ENCODE measurements at places on chromosomes 5 and 9.

- DNase-seq, result no peak
These were observed 56.1 kb downstream of the LRRTM2 start for GRCh38 chr5:138819081-138819480.

DNA sequence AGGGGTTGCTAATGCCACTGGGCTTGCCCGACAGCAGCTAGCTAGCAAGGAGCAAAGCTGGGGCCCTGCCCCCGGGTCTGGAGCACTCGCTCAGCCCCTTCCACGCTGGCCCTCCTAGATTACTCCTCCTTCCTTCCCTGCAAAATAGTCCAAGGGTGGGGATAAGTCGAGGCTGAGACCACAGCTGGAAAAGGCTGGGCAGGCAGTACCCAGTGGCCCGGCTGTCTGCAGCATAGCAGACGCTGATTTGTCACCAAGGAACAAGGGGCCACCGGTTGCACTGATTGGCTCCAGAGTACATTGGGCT, 73.9 kb downstream of the ADAMTS2 start:
- no peak for DNase-seq

GRCh38 chr5:118832974-118833373, 155.4 kb downstream of the DTWD2 start:
- no peak for DNase-seq

- DNase-seq, result no peak
These were observed 3.1 kb downstream of the ARHGEF39 start for GRCh38 chr9:35661756-35662350.

DNA sequence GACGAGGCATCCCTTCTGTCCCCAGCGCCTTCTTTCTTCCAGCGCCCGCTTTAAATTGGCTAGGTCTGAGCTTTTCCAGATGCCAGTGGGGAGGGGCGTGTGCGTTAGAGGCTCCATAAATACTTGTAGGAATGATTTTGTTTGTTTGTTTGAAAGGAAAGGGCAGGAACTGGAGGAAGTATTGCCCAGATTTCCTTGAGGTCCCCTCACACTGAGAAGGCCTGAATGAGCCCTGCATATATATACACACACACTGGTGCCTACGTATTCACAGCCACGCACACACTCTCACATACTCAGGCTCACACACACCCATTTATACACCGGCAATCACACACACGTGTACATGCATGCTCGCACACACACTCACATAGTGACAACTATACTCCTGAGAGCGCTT, 1.0 kb upstream of the SLIT3 start:
- no peak for DNase-seq

GRCh38 chr5:173624282-173624681, 7.8 kb upstream of the BOD1 start:
- DNase-seq, result no peak

DNA sequence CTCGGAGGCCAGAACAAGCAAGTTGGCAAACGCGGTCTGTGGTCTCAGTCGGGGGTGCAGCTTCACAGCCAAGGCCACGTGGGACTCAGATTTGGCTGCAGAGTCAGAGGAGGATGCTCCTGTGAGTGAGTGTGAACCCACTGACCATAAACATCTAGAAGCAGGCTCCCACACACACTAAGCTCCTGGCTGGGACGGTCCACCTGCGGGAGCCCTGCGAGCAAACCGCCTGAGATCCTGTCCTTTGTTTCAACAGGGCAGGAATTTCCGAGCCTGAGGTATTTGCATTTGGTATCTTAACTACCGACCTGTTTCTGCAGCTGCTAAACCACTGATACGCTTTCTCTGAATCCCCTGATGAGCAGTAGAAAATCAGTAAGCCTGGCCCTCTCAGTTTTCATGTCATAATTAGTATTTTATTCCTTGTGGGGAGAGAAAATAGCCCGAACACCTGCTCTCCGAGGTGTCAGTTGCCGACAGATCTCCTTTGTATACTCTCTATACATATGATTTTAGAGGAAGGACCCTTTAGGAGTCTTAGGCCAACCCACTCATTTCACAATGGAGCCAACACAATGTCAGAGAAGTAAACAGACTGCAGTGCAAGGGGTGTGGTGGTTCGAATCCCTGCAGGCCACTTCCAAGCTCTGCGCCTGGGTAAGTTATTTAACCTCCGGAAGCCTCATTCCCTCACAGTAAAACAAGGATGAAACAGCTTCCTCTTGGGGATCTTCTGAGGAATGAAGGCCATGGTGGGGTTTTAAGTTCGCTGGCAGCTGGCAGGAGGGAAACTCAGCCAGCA, 40.9 kb upstream of the PWWP2A start:
- no peak for DNase-seq

GRCh38 chr5:103207653-103208052, 50.9 kb upstream of the MACIR start:
- no peak for DNase-seq

DNA sequence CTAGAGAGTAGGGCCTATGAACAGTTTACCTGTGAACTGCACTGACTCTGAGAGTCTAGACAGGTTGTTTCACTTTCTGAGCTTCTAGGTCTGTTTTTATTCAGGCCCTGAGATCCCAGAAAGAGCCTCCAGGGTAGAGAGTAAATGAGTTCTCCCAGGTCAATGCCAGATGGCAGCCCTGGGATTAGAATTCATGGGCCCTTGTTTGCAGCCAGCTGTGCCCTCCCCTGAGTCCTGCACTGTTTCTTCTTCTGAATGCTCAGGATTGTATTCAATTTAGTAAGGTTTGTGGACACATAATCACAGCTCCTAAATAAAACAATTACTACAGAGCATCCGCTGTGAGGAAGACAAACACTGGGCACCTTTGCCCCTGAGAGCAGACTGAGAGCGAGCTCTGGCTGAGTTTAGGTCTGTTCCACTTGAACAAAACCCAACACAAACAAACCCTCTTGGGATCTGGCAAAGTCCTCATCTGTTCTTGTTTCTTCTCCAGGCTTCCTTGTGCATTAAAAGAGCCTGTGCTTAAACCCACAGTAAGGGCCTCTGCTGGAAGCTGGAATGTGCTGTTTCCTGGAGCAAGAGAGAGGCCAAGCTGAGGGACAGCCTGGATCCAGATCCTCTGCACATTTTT, 29.9 kb downstream of the FAM219A start:
- DNase-seq, result no peak

- peak; percentile 45 for DNase-seq
These were observed 159.7 kb downstream of the TLE1 start for GRCh38 chr9:81529556-81530193.

- no peak for DNase-seq
These were observed 42.1 kb downstream of the CLINT1 start for GRCh38 chr5:157816682-157817386.

GRCh38 chr9:29211580-29212396, 1638.5 kb upstream of the C9orf72 start:
- DNase-seq, result no peak

GRCh38 chr9:89732295-89732938, 127.6 kb downstream of the GADD45G start:
- no peak for DNase-seq

DNA sequence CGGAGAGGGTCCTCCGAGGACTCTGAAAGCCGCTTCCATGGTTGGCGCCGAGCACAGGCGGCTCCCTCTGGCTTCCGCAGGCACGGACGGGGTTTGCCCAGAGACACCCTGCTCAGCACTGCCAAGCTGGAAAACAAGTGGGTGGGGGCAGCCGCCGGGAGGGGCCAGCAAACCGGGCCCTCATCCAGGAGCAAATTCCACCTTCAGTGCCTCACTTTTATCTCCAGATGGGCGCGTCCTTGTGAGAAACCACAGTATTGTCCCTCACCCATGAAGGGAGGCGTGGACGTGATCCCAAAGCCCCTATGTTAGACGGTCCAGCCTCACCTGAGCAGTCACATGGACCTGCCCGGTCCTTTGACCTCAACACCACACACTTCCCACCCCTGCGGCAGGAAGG, 29.0 kb downstream of the MED10 start:
- no peak for DNase-seq

- DNase-seq, result peak; percentile 21
These were observed 45.2 kb upstream of the NEK6 start for GRCh38 chr9:124212381-124213050.

DNA sequence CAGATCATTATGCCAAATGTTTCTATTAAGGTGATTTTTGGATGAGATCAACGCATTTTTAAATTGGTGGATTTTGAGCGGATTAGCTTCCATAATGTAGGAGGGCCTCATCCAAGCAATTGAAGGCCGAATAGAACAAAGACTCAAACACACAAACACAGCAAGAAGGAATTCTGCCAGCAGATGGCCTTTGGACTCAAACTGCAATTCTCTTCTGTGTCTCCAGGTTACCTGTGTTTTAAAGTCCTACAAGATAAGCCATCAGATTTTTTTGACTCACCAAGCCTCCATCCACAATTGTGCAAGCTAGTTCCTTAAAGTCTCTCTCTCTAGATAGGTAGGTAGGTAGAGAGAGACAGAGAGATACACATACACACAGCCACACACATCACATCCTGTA, 25.5 kb downstream of the CDH6 start:
- DNase-seq, result no peak

- no peak for DNase-seq
These were observed 53.1 kb upstream of the ANKRD55 start for GRCh38 chr5:56286015-56286884.
